ENCODE measurements at places on chromosomes 6 and 20. TPM values are rescaled to one million over a fixed set of nuclear protein-coding genes. Genes with fewer than 3 reads are reported as not detected.
A peak's percentile ranks its signal among the peaks of the same experiment; 100 is the strongest.

The PHF1 gene
- 38.8 TPM for total RNA-seq

The ARFGEF3 gene
- total RNA-seq: 0.22 TPM

The BPI gene
- not detected for total RNA-seq

DNA sequence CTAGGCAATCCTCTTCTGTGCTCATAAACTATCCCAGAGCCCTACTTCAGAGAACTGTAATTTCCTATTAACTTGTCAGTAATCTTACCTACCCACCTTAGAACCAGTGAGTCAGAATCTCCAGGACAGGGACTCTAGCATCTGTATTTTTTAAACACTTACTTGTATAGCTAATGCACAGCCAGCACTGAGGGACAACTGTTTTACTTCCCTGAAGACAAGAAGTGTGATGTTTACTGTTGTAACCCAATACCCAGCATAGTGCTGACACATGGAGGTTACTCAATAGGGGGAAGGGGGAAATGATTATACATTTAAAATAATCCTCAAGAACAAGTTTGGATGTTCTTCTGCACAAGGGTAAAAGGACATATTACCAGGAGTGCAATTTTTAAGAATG lies 130.8 kb downstream of the BTBD9 start:
- no peak overlapping the region for H3K4me3 ChIP-seq
- DNase-seq: no peak
- no peaks in the 10 kb centered on the region for H3K27me3 ChIP-seq
- H3K27ac ChIP-seq: no peak overlapping the region

- no peak for DNase-seq
- no peak overlapping the region for H3K27ac ChIP-seq
- H3K4me3 ChIP-seq: no peak overlapping the region
- H3K27me3 ChIP-seq: no peaks in the 10 kb centered on the region
Observed at GRCh38 chr6:67679566-67680296, 955.4 kb upstream of the ADGRB3 start.

GRCh38 chr6:142838821-142839685 lies 105.9 kb downstream of the HIVEP2 start:
- no peaks in the 10 kb centered on the region for H3K27me3 ChIP-seq
- peak overlapping the region; percentile 71 for H3K27ac ChIP-seq
- no peak for DNase-seq
- H3K4me1 ChIP-seq: peaks cover 74% of the 10 kb centered on the region
- H3K36me3 ChIP-seq: peaks cover 21% of the 10 kb centered on the region

The PNRC1 gene
- total RNA-seq: 47.6 TPM

DNA sequence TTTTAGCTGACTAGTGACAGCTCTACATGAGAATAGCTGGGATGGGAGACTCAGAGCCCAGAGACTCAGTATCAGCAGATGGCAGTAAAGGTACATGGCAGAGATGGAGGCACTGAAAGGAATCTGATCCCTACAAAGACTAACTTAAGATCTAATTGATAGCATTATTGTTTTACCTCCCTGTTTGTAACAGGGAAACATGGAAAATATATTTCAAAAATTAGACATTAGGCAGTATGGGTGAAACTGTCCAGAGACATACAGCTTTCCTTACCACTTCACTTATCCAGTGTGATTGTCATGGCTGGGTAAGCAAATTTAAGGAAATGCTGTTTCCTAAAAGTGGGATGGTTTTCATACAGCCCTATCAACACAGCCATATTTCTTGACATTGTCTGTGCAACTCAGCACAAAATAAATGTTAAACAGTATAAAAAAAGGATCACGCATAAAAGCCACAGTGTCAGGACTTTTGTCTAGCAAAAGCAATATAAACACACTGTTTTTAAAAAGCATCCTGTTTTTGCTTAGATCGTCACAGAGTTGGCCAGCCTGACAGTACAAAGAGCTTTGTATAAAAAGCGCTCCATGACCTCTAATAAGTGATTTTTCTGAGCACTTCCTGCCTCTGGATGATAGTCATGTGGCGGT lies 376.9 kb downstream of the PHF3 start:
- no peaks in the 10 kb centered on the region for H3K27me3 ChIP-seq
- no peak overlapping the region for H3K27ac ChIP-seq
- DNase-seq: no peak
- no peak overlapping the region for H3K4me3 ChIP-seq
- no peaks in the 10 kb centered on the region for H3K4me1 ChIP-seq

DNA sequence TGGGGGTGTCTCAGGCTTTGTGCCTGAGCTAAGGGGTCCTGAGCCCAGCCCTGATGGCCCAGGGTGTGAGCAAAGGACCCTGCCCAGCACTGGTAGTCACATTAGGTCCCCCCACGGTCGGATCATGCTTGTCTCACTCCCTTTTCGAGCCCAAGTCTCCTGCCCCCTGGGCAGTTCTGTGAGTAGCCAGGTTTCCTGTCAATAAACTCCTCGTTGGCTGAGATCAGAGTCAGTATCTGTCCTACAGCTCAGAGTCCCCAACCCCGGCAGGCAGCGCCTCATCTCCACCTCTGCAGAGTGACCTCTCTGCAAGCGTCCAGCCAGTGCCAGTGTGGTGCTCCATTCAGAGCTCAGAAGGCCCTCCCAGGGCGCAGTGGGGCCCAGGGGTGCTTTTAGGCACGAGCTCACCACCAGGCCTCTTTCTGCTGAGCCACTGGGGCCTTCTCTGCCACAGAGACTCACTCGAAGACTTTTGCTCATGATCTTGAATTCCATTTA lies 93.7 kb upstream of the PMEPA1 start:
- H3K27ac ChIP-seq: no peak overlapping the region
- DNase-seq: no peak

GRCh38 chr6:118283766-118284165 lies 264.3 kb upstream of the PLN start:
- DNase-seq: peak; percentile 7
- H3K36me3 ChIP-seq: no peaks in the 10 kb centered on the region
- no peak overlapping the region for H3K4me3 ChIP-seq

- no peaks in the 10 kb centered on the region for H3K4me1 ChIP-seq
- no peak overlapping the region for H3K27ac ChIP-seq
- H3K27me3 ChIP-seq: peaks cover 43% of the 10 kb centered on the region
- H3K36me3 ChIP-seq: no peaks in the 10 kb centered on the region
- DNase-seq: no peak
- no peak overlapping the region for H3K4me3 ChIP-seq
Observed at GRCh38 chr6:149915970-149916865, 6.7 kb downstream of the RAET1G start.

- DNase-seq: no peak
- peaks cover 35% of the 10 kb centered on the region for H3K4me1 ChIP-seq
- no peak overlapping the region for H3K27ac ChIP-seq
- no peaks in the 10 kb centered on the region for H3K27me3 ChIP-seq
- H3K4me3 ChIP-seq: no peak overlapping the region
- peaks cover 10% of the 10 kb centered on the region for H3K36me3 ChIP-seq
Observed at GRCh38 chr6:111423055-111423633, 59.9 kb downstream of the REV3L start.

DNA sequence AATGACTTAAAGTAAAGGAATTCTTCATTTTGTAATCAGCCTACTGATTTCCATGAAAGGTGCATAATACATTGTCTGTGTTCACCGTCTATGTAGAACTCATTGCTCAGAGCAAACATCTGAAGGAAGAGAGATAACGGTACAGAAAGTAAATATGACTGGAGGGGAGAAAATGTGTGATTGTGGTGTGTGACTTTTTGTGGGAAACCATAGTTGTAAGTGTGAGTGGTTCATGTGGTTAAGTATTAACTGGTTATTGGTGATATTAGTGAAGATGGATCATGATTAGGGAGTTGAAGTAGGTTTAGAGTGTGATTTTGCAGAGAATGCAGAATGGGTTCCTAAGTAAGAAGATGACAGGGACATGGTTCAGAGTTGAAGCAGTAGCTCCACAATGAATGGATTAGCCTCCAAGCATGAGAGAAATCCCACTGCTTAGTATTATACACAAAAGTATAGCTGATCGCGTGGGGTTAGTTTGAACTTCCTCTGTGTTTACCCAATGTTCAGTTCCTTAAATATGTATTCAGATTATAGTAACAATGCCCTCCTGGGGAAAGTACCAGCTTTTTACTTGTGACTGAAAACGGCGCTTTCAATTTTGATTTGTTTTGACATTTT lies 368.9 kb downstream of the UTRN start:
- H3K36me3 ChIP-seq: peaks cover 13% of the 10 kb centered on the region
- no peak for DNase-seq
- peak overlapping the region; percentile 35 for H3K27ac ChIP-seq
- peak overlapping the region; percentile 4 for H3K4me3 ChIP-seq

GRCh38 chr20:37417617-37418467 lies 71.9 kb downstream of the SRC start:
- H3K36me3 ChIP-seq: no peaks in the 10 kb centered on the region
- no peak overlapping the region for H3K27ac ChIP-seq
- H3K4me1 ChIP-seq: no peaks in the 10 kb centered on the region
- no peak for DNase-seq

The GNL1 gene
- 92.4 TPM for total RNA-seq

DNA sequence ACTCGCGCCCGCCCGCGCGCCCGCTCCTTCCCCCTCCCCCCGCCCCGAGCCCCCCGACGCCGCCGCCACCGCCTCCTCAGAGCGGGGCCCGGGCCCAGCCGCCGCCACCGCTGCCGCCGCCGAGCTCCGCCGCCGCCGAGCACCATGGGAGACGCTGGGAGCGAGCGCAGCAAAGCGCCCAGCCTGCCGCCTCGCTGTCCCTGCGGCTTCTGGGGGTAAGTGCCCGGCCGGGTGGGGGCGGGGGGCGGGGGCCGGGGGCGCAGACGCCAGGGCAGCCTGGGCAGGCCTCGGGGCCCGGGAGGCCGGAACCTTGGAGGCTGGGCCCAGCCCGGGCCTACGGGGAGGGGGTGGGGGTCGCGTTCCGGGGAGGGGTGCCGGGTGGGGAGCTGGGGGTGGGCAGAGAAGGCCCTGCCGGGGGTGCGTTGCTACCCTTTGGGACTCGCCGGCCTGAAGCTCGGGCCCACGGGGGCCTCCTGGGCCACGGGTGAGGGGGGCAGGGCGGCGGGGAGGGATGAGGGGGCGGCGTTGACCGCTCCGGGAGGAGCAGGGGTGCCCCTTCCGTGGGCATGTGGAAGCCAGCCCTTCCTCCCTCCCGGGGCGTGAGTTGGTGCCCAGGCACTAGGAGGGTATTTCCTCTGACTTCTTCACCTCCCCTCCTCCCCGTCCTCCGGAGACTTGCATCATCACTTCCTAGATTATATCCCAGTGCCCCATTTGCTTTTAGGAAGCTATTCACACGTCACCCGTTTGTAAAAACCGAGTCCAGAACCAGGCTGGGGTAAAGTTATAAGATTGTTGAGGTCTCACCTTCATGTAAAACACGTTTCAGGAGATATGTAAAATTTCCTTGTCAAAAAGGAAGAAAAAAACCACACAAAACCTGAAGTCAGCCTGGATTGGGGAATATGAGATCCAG lies 533 bp downstream of the ZFAND3 start:
- peaks cover 59% of the 10 kb centered on the region for H3K4me1 ChIP-seq
- peak overlapping the region; percentile 84 for H3K27ac ChIP-seq
- DNase-seq: peak; percentile 14
- peak overlapping the region; percentile 89 for H3K4me3 ChIP-seq
- peaks cover 7% of the 10 kb centered on the region for H3K27me3 ChIP-seq
- peaks cover 6% of the 10 kb centered on the region for H3K36me3 ChIP-seq

DNA sequence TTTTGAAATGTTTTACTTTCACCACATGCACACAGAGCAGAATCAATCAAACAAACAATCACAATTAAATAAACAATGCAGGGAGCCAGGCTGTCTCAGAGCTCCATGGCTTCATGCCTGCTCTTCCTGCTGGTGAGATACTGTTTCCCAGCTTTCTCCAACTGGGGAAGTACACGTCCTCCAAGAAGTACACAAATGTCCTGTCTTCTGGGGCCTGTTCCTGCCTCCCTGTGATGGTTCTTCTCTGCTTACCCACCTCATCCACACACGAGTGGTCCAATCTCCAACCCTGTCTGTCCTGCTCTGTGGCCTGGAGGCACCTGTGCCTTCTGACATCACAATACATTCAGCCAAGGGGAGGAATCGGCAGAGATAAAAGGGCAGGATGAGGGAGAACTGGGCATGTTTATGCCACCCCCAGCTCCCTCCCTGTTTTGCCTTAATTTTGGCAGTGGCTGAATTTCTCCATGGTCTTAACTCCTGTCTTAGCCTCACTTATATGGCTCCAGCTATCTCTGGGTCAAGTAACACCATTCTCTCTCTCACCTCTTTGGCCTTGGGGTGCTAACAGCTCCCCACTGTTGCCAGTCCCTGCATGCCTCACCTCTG lies 25.3 kb upstream of the TTPAL start:
- no peaks in the 10 kb centered on the region for H3K36me3 ChIP-seq
- DNase-seq: no peak
- no peaks in the 10 kb centered on the region for H3K4me1 ChIP-seq
- H3K4me3 ChIP-seq: no peak overlapping the region
- no peak overlapping the region for H3K27ac ChIP-seq
- peaks cover 2% of the 10 kb centered on the region for H3K27me3 ChIP-seq

- no peaks in the 10 kb centered on the region for H3K36me3 ChIP-seq
- no peak for DNase-seq
- H3K4me3 ChIP-seq: no peak overlapping the region
- H3K27ac ChIP-seq: no peak overlapping the region
- peaks cover 4% of the 10 kb centered on the region for H3K27me3 ChIP-seq
- no peaks in the 10 kb centered on the region for H3K4me1 ChIP-seq
Observed at GRCh38 chr6:134662077-134662700, 287.7 kb downstream of the ALDH8A1 start.

DNA sequence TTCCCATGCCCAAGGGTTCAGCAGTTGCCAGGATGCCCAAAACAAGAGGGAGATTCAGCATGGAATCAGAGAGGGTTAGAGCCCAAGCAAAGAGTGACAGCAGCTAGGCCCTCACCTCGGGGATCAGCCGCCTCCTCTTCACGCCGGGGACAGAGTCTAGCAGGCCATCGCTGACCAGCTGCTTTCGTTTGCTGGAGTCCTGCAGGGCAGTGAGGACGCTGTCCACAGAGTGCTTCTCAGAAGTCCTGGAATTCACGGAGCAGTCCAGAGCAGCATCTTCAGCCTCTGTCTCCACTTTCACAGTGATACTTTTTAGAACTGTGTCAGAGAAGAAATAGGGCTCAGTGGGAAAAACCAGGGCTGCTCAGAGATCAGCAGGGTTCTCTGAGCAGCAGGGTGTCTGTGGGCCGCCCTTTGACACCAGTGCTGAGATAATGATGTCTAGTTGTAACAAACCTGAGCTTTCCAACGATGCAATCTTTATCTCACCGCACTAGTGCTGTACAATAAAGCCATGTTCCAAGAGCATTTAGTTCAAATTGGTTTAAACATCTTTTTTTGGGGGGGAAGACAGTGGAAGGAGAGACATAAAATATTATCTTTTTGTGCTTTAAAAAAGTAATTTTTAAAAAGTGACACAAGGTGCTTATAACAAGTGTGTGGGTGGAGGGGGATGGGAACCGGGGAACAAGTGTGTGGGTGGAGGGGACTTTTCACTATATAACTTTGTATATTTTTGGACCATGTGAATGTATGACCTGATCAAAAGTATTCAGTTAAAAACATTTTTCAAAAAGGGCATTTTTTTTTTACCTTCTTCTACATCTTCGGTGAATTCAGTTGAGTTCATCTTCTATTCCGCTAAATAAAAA lies 16.6 kb downstream of the BEND3 start:
- H3K36me3 ChIP-seq: peaks cover 5% of the 10 kb centered on the region
- peaks cover 9% of the 10 kb centered on the region for H3K4me1 ChIP-seq

GRCh38 chr6:81864124-81864523 lies 111.6 kb upstream of the TENT5A start:
- H3K4me1 ChIP-seq: no peaks in the 10 kb centered on the region
- DNase-seq: no peak
- no peak overlapping the region for H3K27ac ChIP-seq
- H3K4me3 ChIP-seq: no peak overlapping the region
- H3K27me3 ChIP-seq: no peaks in the 10 kb centered on the region

The POU5F1 gene
- total RNA-seq: not detected

GRCh38 chr6:65627015-65627414 lies 80.0 kb downstream of the EYS start:
- H3K27ac ChIP-seq: no peak overlapping the region
- H3K4me3 ChIP-seq: no peak overlapping the region
- H3K27me3 ChIP-seq: no peaks in the 10 kb centered on the region
- H3K4me1 ChIP-seq: no peaks in the 10 kb centered on the region
- no peaks in the 10 kb centered on the region for H3K36me3 ChIP-seq

Data from activated T-helper 1 cell treated with anti-CD3 and anti-CD28 coated beads, Interleukin-12 subunit alpha, Interleukin-12 subunit beta, Interleukin-2, Interleukin-4 antibody, amounts not matched to agents 30 ng/mL and 10 ng/mL and 1 ng/mL, durations not matched to agents 14 hours and 24 hours and 36 hours (primary cell).